ENCODE measurements at places on chromosomes 12 and 14. TPM values are rescaled to one million over a fixed set of nuclear protein-coding genes. Genes with fewer than 3 reads are reported as not detected.

Gene GDF3
- not detected for total RNA-seq

Gene SLC11A2
- 48.7 TPM for total RNA-seq

Gene CDH24
- 5.6 TPM for total RNA-seq

Gene C14orf39
- 0.55 TPM for total RNA-seq

Gene PLEKHH1
- 71.1 TPM for total RNA-seq

Gene DGKA
- total RNA-seq = 116 TPM

Gene HOXC10
- total RNA-seq = not detected

Gene CNTN1
- 2.0 TPM for total RNA-seq

Gene MYH6
- total RNA-seq = 1.5 TPM

Gene SPTSSA
- total RNA-seq = 19.1 TPM

Gene KCNC2
- total RNA-seq = not detected

Gene WASHC3
- total RNA-seq = 78.6 TPM

Gene GPR132
- 3.3 TPM for total RNA-seq

Gene ETFBKMT
- total RNA-seq = 0.40 TPM

Gene HOXC11
- not detected for total RNA-seq

Gene FAM186B
- 0.64 TPM for total RNA-seq

Gene BEGAIN
- 2.5 TPM for total RNA-seq

Gene TAS2R19
- total RNA-seq = 3.0 TPM

Gene ADAM21
- not detected for total RNA-seq

Gene PRH2
- total RNA-seq = not detected

Gene ARHGAP9
- not detected for total RNA-seq

Gene PTPRO
- total RNA-seq = 5.8 TPM

Gene GALNT16
- 2.6 TPM for total RNA-seq

Gene FLVCR2
- total RNA-seq = 43.8 TPM

Gene SUPT16H
- total RNA-seq = 39.9 TPM

Gene NXPH4
- total RNA-seq = not detected

Gene PZP
- total RNA-seq = not detected

Gene ACRBP
- total RNA-seq = 2.2 TPM

Gene LPAR5
- 30.3 TPM for total RNA-seq

Gene INHBC
- total RNA-seq = not detected

Gene B4GALNT3
- total RNA-seq = 99.1 TPM

Gene TAS2R9
- total RNA-seq = not detected

Gene PRB4
- not detected for total RNA-seq

Gene ACADS
- 338 TPM for total RNA-seq

Gene SLCO1C1
- total RNA-seq = not detected

Gene GPRC5D
- total RNA-seq = 0.48 TPM

Gene MDGA2
- not detected for total RNA-seq

Gene DAD1
- 31.4 TPM for total RNA-seq

Data from transverse colon (tissue), 4 donors.